ENCODE measurements at places on chromosomes 12 and 14.

GRCh38 chr12:15688202-15688736, 100.9 kb downstream of the EPS8 start:
- H3K36me3 ChIP-seq: no peaks in the 10 kb centered on the region
- DNase-seq: no peak
- H3K27me3 ChIP-seq: peaks cover 9% of the 10 kb centered on the region
- H3K27ac ChIP-seq: no peak overlapping the region
- no peak overlapping the region for H3K4me3 ChIP-seq
- H3K4me1 ChIP-seq: peaks cover 10% of the 10 kb centered on the region

- H3K36me3 ChIP-seq: no peaks in the 10 kb centered on the region
- peaks cover 21% of the 10 kb centered on the region for H3K4me1 ChIP-seq
- H3K27ac ChIP-seq: no peak overlapping the region
- peak overlapping the region; percentile 9 for H3K4me3 ChIP-seq
Measured at GRCh38 chr12:51846911-51847642, 1.4 kb downstream of the FIGNL2 start.

GRCh38 chr12:87227162-87227561, 802.0 kb downstream of the C12orf50 start:
- no peak for DNase-seq
- H3K27me3 ChIP-seq: no peaks in the 10 kb centered on the region
- H3K27ac ChIP-seq: no peak overlapping the region
- H3K36me3 ChIP-seq: no peaks in the 10 kb centered on the region

- H3K36me3 ChIP-seq: peaks cover 29% of the 10 kb centered on the region
- H3K4me3 ChIP-seq: no peak overlapping the region
- H3K27me3 ChIP-seq: peaks cover 64% of the 10 kb centered on the region
- no peak overlapping the region for H3K27ac ChIP-seq
- no peak for DNase-seq
Measured at GRCh38 chr12:49334681-49335080, 2.3 kb downstream of the C1QL4 start.

DNA sequence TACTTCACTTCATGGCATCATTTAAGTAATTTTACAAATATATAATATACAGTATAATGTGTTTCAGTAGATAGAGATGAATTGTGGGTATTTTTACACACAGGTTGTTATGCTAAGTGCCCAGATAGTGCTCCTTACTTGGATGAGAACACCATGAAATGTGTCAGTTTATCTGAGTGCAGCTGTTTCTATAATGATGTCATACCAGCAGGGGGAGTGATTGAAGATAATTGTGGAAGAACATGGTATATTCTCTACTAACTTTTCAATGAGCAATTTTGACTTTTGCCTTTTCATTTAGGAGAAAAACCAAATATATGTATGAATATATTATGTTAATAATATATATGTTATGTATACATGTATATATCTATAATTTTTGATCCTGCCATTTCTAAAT, 221.6 kb downstream of the LRRK2 start:
- H3K27me3 ChIP-seq: no peaks in the 10 kb centered on the region
- H3K4me3 ChIP-seq: no peak overlapping the region
- no peak overlapping the region for H3K27ac ChIP-seq
- no peak for DNase-seq

DNA sequence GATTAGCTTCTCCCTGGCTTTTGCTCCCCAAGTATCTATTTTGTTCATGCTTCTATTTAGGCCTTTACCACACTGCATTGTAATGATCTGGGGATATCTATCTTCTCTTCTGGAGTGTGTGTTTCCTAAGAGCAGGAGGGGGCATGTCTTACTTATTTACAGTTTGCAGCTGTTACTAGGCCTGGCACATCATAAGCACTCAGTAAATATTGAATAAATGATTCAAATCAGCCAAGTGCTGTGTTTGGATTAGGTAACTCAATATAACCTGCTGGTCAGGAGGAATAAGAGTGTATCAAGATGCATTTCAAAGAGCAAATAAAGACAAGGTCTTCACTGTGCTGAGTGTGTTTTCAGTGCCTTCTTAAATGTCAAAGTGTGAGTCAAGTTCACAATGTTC, 186.1 kb downstream of the FOXG1 start:
- H3K36me3 ChIP-seq: no peaks in the 10 kb centered on the region
- no peak for DNase-seq
- no peak overlapping the region for H3K27ac ChIP-seq
- no peaks in the 10 kb centered on the region for H3K4me1 ChIP-seq

DNA sequence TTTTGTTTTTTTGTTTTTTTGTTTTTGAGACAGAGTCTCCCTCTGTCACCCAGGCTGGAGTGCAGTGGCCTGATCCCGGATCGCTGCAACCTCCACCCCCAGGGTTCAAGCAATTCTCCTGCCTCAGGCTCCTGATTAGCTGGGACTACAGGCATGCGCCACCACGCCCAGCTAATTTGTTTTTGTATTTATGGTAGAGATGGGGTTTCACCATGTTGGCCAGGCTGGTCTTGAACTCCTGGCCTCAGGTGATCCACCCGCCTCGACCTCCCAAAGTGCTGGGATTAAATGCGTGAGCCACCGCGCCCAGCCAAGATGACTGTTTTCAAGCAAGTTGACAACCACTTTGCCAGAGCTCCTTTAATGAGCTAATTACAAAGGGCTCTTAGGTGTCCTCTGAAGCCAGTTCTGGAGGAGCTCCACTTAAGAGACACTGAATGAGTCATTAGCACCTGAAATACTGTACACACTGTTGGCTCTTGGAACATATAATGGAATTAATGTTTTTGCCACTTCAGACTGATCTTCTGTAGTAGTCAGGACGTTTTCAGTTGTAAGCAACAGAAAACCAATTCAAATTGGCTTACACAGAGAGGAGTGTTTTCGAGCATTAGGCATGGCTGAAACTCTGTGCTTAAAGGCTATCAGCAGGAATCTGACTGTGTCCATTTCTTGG, 55.4 kb upstream of the MED13L start:
- no peak overlapping the region for H3K27ac ChIP-seq
- H3K36me3 ChIP-seq: no peaks in the 10 kb centered on the region
- H3K4me3 ChIP-seq: no peak overlapping the region
- DNase-seq: no peak
- peaks cover 3% of the 10 kb centered on the region for H3K4me1 ChIP-seq

GRCh38 chr12:14256555-14257169, 108.8 kb upstream of the ATF7IP start:
- H3K27ac ChIP-seq: peak overlapping the region; percentile 100
- peak; percentile 83 for DNase-seq

- H3K4me3 ChIP-seq: no peak overlapping the region
- peaks cover 32% of the 10 kb centered on the region for H3K4me1 ChIP-seq
- H3K27me3 ChIP-seq: no peaks in the 10 kb centered on the region
- DNase-seq: no peak
Measured at GRCh38 chr14:92666251-92666650, 82.2 kb downstream of the LGMN start.

DNA sequence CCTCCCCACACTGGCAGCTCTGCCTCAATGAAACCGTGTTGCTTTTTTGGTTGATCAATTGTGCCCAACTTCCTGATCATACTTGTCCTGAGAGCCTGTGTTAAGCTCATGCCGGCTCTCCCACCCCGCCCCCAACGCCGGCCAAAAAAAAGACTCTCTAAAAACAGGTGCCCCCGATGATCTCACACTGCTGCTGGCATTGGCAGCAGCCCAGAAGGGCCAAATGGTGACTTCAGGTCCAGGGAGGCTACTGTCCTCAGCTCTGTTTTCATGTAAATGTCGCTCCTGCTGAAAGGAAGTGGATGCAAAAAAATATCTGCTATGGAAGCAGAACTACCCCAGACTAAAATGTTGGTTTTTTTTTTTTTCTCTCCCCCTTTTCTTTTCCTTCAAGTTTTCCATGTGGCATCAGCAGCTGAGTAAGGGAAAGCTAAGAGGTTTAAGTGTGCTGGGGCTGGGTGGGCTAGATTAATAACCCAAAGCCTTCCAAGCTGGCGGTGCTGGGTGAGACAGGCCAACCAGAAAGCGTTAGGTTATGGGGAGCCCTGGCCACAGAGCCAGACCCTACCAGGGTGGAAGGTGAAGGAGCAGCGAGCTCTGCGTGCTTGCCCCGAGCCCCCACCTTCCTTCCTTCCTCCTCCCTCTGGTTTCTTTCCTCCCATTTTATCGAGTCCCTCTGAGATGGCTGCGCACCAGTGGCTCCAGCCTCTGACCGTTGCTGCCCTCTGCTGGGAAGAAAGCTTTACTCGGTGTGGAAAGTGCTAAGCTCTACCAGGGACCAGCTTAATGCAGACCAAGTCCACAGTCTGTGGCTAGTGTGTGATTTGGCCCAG, 396.1 kb downstream of the NRXN3 start:
- H3K27ac ChIP-seq: no peak overlapping the region
- no peaks in the 10 kb centered on the region for H3K27me3 ChIP-seq

GRCh38 chr14:103520657-103521437, 1.8 kb downstream of the CKB start:
- H3K27me3 ChIP-seq: peaks cover 27% of the 10 kb centered on the region
- H3K27ac ChIP-seq: no peak overlapping the region
- peak; percentile 69 for DNase-seq
- peak overlapping the region; percentile 58 for H3K4me3 ChIP-seq
- peaks cover 9% of the 10 kb centered on the region for H3K4me1 ChIP-seq

GRCh38 chr12:58701536-58701935, 218.8 kb downstream of the LRIG3 start:
- no peak overlapping the region for H3K27ac ChIP-seq
- H3K4me3 ChIP-seq: no peak overlapping the region
- H3K27me3 ChIP-seq: no peaks in the 10 kb centered on the region
- no peaks in the 10 kb centered on the region for H3K4me1 ChIP-seq
- DNase-seq: no peak

DNA sequence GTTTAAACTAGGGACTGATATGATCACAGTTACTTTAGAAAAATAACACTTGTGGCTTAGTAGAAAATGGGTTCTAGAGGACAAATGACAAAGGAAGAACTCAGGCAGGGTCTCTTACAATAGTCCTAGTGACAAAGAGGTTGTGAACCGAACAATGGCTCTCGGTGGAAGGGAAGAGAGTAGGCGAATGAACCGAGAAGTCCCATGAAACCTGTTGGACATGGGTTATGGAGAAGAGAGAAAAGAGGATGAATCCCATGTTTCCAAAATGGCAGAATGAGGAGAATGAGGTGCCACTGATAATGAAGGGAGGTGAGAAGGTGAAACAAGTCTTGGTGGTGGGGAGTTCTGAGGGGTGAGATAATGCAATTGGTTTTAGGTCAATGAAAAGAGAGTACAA, 94.1 kb downstream of the PPM1H start:
- DNase-seq: no peak
- H3K4me3 ChIP-seq: no peak overlapping the region
- H3K27ac ChIP-seq: no peak overlapping the region
- H3K4me1 ChIP-seq: no peaks in the 10 kb centered on the region
- H3K27me3 ChIP-seq: peaks cover 29% of the 10 kb centered on the region

DNA sequence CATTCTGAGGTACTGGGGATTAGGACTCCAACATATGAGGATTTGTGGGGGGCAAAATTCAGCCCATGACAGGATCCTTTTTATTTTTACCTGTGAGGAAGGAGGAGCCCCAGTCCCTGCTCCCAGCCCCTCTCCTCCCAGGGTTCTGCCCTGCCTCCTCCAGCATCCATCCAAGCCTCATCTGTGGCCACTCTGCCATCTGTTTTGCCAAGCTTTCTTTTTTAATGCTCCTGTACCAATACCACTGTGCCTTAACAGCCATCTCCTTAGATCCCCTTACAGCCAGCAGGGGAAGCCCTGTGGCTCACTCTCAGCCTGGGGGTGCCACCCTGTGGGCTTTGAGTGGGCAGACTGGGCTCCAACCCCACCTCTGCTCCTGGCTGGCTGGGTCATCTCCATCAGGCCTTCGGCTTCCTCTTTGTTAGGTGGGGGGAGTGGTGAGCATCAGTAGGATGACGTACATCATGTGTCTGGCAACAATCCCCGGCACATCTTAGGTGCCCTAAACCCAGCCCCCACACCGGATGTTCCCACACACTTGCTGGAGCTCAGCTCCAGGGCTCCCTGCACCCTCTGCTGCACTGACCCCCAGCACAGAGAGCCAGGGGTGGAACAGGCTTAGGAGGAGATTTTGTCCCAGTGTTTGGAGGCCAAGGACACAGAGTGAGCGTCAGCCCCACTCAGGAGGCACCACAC, 40.2 kb downstream of the CYP46A1 start:
- no peak overlapping the region for H3K4me3 ChIP-seq
- peak; percentile 14 for DNase-seq
- no peak overlapping the region for H3K27ac ChIP-seq
- no peaks in the 10 kb centered on the region for H3K4me1 ChIP-seq

- H3K4me3 ChIP-seq: peak overlapping the region; percentile 82
- H3K4me1 ChIP-seq: peaks cover 41% of the 10 kb centered on the region
- peaks cover 17% of the 10 kb centered on the region for H3K36me3 ChIP-seq
Measured at GRCh38 chr12:112418273-112418607, 507 bp upstream of the PTPN11 start.

- H3K4me3 ChIP-seq: no peak overlapping the region
- no peaks in the 10 kb centered on the region for H3K36me3 ChIP-seq
- H3K4me1 ChIP-seq: peaks cover 52% of the 10 kb centered on the region
- H3K27ac ChIP-seq: no peak overlapping the region
- no peaks in the 10 kb centered on the region for H3K27me3 ChIP-seq
- no peak for DNase-seq
Measured at GRCh38 chr14:94163796-94164195, 10.3 kb upstream of the PPP4R4 start.
